Activated CD4-positive, alpha-beta T cell treated with anti-CD3 and anti-CD28 coated beads, Interleukin-2, amount 50 U/mL, for 1 hour (primary cell): ENCODE measurements at places on chromosomes 1 and 21.

GRCh38 chr1:97379387-97380075 is 541.3 kb downstream of the DPYD start:
- no peak for DNase-seq

DNA sequence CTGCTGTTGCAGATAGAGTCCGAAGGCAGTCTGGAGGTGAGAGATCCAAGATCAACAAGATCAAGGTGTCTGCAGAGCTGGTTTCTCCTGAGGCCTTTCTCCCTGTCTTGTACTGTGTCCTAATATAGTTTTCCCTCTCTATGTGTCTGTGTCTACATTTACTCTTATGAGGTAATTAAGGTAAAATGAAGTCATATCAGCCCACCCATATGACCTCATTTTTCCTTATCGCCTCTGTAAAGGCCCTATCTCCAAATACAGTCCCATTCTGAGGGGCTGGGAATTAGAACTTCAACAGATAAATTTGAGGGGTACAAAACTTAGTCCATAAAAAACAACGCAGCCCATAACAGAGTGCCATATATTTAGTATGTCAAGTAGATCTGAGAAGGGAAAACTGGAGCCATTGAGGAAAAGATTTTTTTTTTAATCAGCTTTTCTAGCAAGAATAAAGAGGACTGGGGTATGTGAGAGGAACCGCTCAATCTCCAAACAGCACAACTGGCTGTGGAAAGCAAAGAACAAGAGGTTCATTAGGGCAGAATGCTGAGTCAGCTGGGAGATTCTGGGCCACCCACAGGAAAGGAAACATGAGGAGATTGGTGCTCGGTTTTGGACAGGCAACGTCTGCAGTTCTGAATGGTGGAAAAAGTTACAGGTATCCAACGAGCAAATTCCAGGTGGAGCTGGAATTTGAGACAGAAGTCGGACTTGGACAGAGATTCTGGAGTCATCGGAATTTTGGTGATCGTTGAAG is 65.7 kb downstream of the MAP3K21 start:
- no peak for DNase-seq

DNA sequence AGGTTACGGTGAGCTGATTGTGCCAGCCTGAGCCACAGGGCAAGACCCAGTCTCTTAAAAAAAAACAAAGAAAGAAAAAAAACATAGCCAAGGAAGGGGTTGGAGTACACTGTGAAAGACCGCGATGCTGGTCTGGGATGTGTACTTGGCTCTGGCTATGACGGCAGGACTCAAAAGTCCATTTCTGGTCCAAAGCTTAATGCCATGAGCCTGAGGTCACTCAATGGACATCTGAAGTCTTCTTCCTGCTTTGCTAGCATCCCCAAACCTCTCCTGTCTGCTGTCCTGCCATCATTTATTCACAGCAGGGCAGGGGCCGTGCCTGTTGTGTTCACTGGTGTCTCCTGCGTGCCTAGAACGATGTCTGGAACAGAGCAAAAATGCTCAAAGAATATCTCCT is 1.5 kb upstream of the ARHGEF10L start:
- no peak for DNase-seq

DNA sequence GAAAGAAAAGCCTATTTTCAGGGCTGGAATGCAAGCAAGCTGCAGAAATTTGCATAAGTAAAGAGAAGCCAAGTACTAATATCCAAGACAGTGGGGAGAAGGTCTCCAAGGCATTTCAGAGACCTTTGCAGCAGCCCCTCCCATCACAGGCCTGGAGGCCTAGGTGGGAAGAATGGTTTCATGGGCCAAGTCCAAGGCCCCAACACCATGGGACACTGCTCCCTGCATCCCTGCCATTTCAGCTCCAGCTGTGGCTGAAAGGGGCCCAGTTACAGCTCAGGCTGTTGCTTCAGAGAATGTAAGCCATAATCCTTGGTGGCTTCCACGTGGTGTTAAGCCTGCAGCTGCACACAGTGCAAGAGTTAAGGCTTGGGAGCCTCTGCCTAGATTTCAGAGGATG is 16.9 kb upstream of the COL6A1 start:
- no peak for DNase-seq

DNA sequence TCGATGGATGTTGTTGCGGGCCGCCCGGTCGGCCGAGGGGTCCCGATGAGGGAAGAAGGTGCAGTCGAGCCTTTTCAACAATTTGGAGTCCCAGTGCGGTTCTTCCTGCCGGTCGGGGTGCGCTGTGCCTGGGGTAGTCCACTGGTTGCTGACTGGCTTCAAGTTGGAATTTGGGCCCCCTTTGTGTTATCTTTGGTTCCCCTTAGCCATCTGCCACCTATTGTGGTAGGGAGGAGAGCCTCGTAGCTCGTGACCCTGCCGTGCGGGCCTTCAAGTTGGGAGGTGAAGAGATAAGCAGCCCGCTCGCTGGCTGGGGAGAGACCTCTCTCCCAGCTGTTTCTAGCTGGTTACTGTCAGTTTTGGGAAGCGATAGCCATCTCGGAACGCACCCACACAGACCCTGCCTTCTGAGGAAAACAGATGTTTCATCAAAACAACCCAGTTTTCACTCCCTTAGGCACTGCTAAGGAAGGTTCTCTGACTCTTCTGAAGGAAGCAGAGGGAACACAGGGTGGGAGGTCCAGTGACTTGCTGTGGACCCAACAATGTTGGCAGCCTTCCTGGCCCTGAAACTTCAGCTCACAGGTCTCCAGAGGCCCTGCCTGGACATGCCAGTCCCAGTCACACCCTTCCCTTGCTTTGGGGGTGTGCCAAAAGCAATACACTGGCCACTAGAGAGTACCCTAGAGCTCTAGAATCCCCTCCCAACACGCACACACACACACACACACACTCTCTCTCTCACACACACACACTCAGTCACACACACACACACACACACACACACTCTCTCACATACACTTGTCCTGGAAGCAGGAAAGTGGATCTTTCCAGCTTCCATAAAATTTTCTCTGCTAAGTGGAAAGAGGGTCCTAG is 1.0 kb downstream of the BTG2 start:
- peak; percentile 44 for DNase-seq

GRCh38 chr1:57265104-57265503 is 158.8 kb downstream of the DAB1 start:
- no peak for DNase-seq

DNA sequence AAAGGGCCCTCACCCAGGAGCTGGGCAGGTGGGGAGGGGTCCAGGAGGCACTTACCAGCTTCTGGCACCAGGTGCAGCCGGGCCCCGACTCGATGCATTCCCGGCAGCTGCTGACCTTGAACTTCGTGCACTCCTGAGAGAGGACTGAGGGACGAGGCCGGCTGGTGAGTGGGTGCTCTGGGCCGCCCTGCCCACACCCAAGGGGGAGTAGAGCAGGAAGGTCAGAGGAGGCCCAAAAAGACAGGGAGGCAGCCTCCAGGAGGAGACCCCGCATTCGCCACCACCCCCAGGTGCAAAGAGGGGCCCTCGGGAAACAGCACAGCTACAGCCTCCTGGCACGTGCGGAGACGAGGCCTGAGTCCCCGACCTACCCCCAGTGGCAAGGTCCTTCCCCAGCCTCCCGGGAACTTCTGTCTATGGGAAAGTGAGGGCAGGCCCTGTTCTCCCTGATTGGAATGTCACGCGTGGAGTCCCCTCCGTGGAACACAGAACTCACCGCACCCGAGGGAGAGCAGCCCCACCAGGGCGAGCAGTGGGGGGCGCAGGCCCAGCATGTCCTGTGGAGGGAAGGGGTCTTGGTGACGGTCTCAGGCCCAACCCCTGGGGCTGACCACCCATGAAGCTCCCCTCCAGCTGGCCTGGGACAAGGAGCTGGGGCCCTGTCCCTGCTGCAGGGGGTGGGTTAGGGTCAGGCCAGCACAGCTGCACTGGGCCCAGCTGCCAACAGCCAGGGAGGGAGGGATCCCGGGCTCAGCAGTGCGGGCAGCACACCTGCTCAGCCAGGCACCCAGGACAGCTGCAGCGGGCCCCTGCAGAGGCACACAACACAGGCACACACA is 10.3 kb downstream of the ITGB2 start:
- no peak for DNase-seq

- no peak for DNase-seq
These were observed 91.5 kb downstream of the SSBP3 start for GRCh38 chr1:54314696-54315095.

GRCh38 chr1:78665809-78666208 is 16.2 kb downstream of the IFI44 start:
- DNase-seq = no peak
